Stromal cell of bone marrow (primary cell): ENCODE measurements at places on chromosomes 13 and 19.

DNA sequence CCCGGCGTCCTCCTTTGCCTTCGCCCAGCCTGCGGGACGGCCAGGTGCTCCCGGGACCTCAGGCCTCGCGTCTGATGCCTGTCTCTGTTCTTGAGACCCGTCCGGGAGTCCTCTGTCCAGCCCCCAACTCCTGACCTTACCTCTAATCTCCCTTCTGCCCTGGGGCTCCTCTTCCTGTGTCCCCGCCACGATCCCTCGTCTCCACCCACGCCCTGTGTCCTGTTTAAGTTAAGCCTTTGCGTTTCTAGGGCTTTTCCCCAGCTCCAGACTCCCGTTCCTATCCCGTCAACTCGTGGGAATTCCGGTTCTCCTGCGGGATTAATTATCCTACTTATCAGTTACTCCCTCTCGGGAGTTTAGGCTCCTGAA is 686 bp downstream of the LENG8 start:
- DNase-seq, result no peak

DNA sequence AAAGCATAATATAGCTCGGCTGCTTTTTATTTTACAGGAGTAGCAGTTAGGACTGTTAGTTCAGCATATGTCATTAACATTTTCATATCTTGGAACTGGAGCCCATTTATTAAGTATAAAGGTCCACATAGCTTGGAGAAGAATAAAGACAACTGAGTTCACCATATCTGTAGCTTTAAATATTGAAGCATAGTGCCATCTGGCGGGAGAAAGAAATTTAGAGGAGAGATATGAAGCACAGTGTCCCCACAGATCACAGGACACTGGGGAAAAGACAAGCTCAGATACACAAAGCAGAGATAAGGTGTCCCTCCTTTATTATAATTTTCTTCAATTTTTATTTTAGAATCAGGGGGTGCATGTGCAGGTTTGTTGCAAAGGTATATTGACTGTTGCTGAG is 104.7 kb upstream of the FREM2 start:
- peak; percentile 21 for DNase-seq

- no peak for DNase-seq
Observed at GRCh38 chr13:40660141-40660664, 6.2 kb downstream of the FOXO1 start.

DNA sequence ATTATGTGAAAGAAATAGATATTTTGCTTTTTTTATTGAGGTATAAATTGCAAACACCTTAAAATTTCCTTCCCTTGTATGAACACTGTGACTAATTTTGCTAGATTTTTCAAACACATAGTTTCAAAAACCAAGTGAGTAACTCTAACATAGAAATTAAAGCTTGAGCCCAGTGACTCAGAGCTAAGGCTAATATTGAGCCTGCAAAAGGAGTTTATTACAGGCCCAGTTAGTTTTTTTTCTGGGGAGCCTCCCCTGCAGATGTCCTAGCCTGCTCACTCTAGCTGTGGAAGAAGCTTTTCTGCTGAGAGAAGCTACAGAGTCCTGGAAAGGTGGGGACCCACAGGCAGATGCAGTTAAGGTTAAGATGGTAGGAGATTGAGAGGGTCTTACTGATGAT is 3.4 kb downstream of the ZNF430 start:
- DNase-seq, result peak; percentile 43

DNA sequence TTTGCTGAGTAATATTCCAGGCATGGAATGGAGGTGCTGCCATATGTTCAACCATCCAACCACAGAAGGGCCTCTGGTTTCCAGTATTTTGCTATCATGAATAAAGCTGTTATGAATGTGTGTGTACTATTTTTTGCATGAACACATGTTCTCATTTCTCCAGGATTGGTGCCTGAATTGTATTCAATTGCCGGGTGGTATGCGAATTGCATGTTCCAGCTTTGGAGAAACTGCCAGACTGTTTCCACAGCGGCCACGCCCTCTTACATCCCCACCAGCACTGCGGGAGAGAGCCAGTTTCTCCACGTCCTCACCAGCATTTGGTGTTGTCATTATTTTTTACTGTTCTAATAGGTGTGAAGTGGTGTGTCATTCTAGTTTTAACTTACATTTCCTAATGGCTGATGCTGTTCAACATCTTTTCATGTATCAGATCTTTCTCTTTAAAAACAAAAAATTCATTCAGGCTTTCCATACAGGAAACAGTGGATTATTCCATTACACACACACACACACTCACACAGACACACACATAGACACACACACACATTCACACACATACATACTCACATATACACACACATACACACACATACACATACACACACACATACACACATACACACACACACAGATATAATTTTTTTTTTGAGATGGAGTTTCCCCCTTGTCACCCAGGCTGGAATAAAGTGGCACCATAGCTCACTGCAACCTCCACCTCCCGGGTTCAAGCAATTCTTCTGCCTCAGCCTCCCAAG is 154.1 kb downstream of the PTPRS start:
- DNase-seq, result peak; percentile 68

DNA sequence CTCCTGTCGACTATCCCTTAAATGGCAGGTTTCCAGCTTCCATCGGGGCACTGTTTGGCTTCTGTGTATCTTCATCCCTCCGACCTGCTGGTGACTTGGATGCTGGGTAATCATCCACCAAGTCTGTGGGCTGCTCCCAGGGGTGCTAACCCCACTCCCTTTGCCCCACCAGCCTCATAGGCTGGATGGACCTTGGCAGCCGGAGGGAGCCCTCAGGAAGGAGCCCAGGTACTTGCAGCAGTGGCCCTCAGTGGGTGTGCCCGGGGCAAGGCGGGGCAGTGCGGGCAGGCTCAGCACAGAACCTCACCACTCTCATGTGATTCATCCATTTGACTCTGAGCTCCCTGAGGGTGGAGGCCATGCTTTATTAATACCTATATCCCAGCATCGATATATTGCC is 27.4 kb upstream of the TUBGCP3 start:
- DNase-seq, result no peak
